ENCODE measurements at places on chromosomes 12 and 14.

DNA sequence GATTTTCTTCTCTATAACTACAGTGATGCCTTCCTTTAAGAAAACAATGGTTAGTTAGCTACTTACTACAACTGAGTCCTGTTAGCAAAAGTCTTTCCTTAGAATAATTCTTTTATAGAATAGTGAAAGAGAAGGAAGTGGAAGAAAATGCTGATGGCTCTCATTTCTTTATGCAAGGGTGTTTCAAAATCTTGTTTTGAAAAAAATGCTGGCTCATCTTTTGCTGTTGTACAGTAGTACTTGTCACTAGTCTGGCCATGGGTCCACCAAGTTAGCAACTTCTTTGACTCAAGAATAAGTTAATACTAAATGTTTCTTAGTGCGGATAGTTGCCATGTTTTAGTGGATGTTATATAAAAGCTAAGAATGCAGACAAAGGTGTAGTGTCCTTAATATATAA lies 225.4 kb downstream of the PTPRO start:
- DNase-seq: no peak

DNA sequence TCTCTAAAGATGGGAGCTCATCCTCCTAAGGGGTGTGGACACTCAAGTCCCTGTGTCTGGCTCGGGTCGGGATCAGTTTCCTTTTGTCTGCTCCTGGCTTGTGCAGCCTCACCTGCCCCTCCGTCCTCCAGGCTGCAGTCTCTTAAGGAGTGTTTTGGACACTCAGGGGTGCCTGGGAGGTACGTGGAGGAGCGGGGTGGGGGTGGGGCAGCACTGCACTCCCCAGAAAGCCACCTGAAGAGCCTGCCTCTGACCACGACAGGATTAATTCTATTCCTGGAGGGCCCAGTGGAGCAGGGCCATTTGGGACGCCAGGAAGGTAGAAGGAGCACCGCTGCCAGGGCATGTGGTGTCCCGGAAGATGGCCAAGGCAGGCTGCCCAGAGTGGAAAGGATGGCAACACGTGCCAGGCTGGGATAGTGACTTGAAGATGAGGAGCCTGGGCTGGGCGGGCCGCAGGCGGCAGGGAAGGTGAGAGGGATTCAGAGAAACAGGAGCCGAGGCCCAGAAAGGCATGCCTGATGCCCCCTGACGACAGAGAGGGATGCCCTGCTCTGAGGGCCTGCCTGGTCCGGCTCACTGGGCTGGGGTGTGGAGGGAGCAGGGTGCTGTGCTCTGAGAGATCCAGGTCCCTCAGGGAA lies 14.8 kb upstream of the LRTM2 start:
- DNase-seq: no peak

DNA sequence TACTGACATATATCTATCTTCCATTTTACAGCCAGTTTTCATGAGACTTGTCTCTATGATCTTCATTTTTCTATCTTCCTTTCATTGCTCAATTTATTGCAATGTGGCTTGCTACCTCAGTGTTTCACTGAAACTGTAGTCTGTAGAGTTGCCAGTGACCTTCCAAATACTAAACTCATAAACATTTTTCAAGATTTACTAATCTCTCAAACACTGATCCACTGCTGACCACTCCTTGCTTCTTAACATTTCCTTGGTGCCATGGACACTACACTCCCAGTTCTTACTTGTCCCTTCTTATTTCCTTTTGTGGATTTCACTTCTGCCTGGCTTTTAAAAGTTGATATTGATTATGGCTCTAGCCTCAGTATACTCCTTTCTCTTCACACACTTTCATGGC lies 95.4 kb upstream of the SLCO1C1 start:
- DNase-seq: no peak

DNA sequence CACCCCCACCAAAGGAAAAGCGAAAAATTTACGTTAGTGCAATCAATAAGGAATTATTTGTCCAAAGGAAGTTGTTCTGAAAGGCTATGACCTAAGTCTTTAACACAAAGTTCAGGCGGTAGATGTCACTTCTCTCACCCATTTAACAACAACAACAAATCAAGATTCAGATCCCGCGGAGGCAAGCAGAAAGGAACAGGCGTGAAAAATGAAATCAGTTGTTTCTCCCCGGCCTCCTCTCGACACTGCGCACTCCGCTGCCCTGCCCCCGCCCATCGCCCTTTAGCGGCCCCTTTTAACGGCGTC lies 1.4 kb downstream of the DENND5B start:
- DNase-seq: no peak

- no peak for DNase-seq
These were observed 50.3 kb downstream of the KCNA1 start for GRCh38 chr12:4960030-4960429.

DNA sequence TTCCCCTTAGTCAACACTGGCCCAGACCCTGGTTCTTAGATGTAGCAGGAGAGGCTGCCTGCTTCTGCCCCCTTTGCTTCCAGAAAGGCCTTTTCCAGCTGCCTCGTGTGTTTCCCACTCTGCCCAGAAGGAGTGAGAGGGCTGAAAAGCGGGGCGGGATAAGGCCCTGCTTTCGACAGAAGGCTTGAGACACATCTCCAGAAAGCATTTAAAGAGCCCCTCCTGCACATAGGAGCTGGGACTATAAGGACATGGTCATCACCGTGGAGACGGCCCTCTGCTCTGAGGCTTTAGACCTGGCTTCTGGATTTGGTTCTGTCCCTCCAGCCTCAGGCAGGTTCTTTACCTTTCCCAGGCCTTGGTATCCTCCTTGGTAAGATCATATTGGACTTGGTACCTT lies 11.9 kb downstream of the CALM1 start:
- DNase-seq: no peak

GRCh38 chr12:15605881-15606590 lies 183.2 kb downstream of the EPS8 start:
- DNase-seq: no peak

- DNase-seq: no peak
These were observed 1669.3 kb upstream of the FLRT2 start for GRCh38 chr14:83860631-83861155.

GRCh38 chr12:126895951-126896913 lies 1370.7 kb upstream of the TMEM132C start:
- DNase-seq: no peak

- DNase-seq: no peak
These were observed 14.5 kb downstream of the POLE start for GRCh38 chr12:132672678-132673077.

GRCh38 chr12:48934312-48934706 lies 9.0 kb upstream of the FKBP11 start:
- no peak for DNase-seq

- DNase-seq: no peak
These were observed 445.2 kb downstream of the NAV3 start for GRCh38 chr12:78275886-78276285.

GRCh38 chr14:23828616-23829015 lies 125.0 kb upstream of the DHRS4 start:
- DNase-seq: no peak

- DNase-seq: no peak
These were observed 166.7 kb upstream of the E2F7 start for GRCh38 chr12:77232045-77232444.

All from activated CD4-positive, CD25-positive, alpha-beta regulatory T cell (primary cell).